ENCODE measurements at places on chromosomes 2 and 18.

- no peak for DNase-seq
Observed at GRCh38 chr2:127056086-127056485, 50.9 kb downstream of the BIN1 start.

DNA sequence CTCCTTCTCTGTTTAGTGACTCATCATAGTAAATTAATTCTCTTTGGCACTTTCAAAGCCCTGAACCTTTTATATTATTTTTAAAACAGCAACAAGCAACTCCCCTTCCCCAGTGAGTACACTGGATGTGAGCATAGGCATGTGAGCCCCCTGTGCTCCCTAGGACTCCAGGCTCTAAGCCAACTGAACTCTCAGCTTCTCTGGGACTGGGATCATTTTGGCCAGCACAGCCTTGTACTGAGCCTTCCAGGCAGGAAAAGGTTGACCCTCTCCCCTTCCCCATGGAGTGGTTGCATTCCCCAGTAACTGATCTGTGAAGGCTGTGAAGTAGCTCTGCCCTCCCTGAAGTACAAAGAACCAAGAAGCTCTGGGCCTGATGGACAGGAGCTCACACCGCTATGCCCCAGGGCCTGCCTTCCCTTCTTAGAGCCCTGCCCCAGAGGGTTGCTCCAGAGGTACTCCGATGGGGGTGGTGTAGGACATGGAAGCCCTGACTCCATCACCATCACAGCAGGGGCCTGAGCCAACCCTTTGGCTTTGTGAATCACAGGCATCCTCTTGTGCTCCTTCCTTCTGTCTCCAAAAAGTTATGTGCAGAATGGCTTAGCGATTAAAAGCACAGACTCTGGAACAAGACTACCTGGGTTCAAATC is 57.8 kb downstream of the ADD2 start:
- DNase-seq: no peak

GRCh38 chr2:157246765-157247407 is 10.6 kb upstream of the GALNT5 start:
- no peak for DNase-seq

DNA sequence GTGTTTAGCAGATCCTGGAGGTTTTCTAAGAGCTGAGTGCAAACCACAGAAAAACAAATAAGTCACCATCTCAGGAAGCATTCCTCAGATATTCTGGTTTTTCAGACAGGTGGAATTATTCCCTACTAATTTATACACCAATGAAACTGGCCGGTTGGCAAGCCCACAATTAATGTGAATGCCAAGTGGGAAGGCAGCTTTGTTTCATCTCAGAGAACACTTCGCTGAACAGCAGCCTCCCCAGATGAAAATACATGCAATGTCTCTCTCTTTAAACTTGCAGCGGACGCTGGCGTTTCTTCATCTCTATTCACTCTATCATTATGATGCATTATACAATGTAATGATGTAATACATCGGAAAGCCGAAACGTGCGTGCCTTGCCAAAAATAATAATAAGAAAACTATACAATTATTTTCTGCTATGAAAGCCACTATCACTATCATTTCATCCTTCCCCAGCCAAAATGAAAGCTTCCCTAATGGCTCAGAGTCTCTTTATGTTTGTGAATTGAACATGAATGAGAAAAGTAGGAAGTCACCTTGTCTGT is 649.4 kb downstream of the BCL11A start:
- no peak for DNase-seq

GRCh38 chr2:62197925-62198633 is 2.2 kb downstream of the B3GNT2 start:
- no peak for DNase-seq

DNA sequence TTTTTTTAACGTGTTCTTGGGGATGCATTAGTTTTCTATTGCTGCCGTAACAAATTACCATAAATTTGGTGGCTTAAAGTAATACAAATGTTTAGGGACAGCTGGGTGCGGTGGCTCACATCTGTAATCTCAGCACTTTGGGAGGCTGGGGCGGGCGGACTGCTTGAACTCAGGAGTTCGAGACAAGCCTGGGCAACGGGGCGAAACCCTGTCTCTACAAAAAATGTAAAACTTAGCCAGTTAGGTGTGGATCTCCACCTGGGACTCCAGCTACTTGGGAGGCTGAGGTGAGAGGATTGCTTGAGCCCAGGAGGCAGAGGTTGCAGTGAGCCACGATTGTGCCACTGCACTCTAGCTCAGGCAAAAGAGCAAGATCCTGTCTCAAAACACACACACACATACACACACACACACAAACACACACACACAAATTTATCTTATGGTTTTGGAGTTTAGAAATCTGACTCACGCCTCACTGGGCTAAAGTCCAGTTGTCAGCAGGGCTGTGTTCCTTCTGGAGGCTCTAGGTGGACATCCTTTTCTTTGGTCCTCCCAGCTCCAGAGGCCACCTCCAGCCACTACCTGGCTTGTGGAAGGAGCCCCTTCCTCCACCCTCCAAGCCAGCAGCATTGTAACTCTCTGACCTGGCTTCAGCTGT is 76.1 kb downstream of the SEPTIN10 start:
- DNase-seq: no peak

- no peak for DNase-seq
Observed at GRCh38 chr2:130791617-130791939, 36.2 kb downstream of the AMER3 start.

- DNase-seq: no peak
Observed at GRCh38 chr18:48992133-48992532, 41.4 kb upstream of the SMAD7 start.

GRCh38 chr2:96881349-96882195 is 11.7 kb upstream of the SEMA4C start:
- DNase-seq: no peak

- no peak for DNase-seq
Observed at GRCh38 chr2:14560716-14561115, 71.8 kb upstream of the LRATD1 start.

GRCh38 chr18:1922066-1922465 is 649.2 kb downstream of the METTL4 start:
- no peak for DNase-seq

DNA sequence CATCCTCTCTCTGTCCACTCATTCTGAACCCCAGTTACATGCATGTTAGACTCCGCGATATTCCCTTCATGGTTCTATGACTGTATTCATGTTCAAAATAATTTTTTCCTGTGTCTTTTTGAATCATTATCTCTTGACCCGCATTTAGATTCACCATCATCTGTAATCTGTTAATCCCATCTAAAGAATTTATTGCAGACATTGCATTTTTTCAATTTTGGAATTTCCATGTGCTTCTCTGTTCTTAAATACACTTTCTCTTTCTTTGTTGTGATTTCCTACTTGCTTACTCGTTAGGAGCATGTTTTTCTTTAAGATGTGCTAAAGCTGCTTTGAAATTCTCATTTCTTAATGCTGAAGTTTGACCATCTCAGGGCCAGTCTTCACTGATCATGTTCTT is 122.2 kb downstream of the ATP9B start:
- DNase-seq: no peak

DNA sequence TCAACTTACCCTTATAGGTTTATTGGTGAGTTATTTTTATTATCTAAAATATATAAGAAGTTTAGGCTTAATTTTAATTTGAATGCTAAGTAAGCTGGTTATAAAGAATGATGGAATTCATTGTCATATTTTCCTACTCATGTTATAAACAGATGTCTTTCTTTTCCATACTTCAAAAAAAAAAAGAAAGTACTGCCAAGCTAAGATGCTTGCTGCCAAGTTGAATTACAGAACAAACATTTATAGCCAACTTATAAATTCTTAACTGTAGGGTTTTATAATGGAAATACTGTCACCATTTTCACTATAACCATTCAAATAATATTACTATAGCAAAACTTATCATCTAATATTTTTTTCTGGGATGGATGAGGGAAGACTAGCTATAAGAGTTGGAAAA is 676.0 kb downstream of the NRXN1 start:
- no peak for DNase-seq

DNA sequence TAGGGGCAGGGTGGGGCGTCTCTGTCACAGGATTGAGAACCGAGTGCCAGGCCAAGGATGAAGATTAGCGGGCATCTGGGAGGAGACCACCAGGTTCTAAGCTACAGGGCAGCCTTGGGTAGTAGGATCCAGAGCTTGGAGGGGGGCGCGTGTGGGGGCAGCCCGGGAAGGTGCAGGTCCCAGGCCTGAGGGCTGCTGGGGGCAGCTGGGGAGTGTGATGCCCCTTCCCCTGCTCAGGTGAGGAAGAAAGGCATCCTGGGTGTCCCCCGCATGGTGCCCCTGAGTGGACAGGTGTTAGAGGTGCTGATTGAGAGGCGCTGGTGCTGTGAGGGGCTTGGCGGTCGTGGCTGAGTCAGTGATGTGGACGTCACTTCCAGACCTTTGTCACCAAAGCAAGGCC is 33.9 kb upstream of the MBP start:
- no peak for DNase-seq

DNA sequence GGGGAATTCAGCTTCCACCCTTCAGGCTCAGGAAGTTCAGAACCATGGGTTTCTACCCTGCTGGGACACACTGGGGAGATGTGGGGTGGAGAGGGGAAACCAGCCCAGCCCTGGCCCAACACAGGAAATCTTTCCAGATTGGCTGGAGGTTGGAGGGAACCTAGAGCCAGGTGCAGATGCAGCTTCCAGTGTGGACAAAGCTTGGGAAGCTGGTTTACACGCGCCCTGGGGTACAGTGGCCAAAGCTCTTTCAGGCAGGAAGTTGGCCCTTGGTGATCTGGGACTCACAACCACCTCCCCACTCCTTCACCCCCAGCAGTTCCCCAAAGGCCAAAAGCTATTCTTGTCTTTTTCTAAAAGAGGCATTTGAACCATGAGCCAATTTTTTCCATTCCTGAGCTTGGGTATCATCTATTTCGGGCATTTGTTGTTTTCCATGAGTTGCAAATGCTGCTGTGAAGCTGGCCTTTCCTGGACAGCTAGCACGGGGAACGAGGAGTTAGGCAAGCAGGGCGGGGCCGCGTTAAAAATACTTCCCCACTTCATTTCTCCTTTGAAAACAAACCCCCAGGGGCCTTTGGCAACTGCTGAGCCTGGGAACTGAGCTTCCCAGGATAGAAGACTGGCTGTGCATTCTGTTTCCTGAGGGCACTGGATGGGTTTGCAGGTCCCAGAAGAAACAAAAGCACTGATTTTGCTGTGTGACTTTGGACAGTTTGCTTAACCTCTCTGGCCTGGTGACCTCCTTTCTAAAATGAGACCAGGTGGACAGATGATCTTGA is 3.1 kb upstream of the ARID5A start:
- no peak for DNase-seq

DNA sequence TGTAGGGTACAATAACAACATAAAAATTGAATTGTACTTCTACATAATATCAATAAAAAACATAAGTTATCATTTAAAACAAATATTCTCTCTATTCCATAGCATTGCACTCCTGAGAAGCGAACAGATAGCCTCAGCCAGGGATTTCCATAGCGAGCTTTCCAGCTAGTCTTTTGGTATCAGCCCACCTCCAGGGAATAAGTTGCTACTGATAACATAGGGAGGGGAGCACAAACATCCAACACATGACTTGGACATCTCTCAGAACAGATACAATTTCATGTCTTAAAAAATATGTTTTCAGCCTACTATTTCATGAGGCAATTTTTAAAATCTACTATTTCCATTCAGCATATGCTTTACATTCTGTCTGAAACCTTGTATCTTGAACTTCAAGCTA is 804.4 kb upstream of the RAB6C start:
- DNase-seq: no peak

GRCh38 chr2:186274936-186275575 is 211.0 kb upstream of the ZC3H15 start:
- DNase-seq: no peak

- no peak for DNase-seq
Observed at GRCh38 chr2:160868891-160869290, 291.3 kb upstream of the TANK start.

DNA sequence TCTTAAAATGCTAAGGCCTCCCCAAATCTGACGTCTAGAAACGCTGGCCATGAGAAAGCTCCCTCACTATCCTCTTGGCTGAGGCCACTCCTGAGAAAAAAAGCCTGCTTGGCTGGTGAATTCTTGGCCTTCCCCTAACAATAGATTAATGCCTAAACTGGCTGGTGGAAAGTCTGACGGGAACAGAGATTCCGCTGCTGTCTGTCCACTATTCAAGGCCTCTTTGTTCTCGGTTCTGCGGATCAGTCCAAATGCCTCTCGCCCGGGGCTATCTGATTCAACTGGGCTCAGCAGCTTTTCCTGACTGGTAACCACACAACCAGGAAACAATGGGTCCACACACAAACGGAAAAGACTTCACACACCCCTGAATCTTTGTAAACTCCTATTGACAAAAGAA is 27.2 kb downstream of the PXDN start:
- no peak for DNase-seq

DNA sequence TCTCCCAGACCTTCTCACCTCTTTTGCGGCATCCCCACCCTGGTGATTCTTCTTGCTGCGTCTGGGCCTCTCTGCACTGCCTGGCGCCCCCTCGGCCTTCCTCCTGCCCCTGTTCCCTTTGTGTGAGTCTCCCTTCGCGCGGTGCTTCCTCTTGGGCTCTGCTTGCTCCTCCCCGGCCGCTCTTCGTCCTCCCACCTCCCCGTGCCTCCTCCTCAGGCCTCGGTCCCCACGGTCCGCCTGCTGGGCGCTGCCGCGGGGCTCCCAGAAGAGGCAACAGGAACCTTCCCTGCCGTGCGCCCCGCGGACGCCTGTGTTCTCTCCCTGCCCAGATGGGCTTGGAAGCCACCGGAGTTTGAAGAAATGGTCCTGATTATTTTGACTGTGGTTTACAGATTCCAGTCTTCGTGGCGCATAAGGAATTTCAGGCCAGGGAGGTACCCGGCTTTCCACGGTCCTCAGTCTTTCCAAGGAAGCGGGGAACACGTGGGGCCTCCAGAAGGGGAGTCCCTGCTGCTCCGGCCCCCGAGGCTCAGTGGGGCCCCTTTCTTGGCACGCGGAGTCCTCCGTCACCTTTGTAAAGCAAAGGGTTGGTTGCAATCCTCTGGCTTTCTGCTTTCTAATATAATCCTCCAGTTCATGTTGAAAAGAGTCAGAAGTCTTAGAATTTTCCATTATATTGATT is 13.1 kb downstream of the RNU2-63P start:
- DNase-seq: no peak

GRCh38 chr2:127011796-127012195 is 95.2 kb downstream of the BIN1 start:
- DNase-seq: no peak

GRCh38 chr2:22604136-22604535 is 780.8 kb upstream of the KLHL29 start:
- no peak for DNase-seq

DNA sequence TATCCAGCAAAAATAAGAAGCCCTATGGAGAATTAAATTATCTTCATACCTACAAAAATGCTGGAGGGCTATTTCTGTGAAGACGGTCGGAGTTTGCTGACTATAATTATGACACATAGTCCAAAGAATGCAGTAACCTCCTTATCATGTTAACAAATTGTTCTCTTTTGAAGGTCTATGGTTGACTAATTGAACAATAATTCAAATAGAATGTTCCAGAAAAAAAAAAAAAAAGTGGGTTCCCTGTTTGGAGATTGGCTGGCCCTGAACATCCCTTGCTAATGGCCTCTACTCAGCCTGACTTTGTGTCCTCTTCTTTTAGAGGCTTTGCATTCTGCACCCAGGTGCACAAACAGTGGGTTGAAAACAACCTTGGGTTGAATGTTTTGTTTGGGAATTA is 82.8 kb upstream of the CCBE1 start:
- DNase-seq: no peak

Data from stimulated activated CD4-positive, alpha-beta T cell treated with anti-CD3 and anti-CD28 coated beads, Interleukin-1b, Interleukin-23, amount 100 ng/mL, for 4 hours (primary cell).